ENCODE measurements at places on chromosomes 4 and X.

DNA sequence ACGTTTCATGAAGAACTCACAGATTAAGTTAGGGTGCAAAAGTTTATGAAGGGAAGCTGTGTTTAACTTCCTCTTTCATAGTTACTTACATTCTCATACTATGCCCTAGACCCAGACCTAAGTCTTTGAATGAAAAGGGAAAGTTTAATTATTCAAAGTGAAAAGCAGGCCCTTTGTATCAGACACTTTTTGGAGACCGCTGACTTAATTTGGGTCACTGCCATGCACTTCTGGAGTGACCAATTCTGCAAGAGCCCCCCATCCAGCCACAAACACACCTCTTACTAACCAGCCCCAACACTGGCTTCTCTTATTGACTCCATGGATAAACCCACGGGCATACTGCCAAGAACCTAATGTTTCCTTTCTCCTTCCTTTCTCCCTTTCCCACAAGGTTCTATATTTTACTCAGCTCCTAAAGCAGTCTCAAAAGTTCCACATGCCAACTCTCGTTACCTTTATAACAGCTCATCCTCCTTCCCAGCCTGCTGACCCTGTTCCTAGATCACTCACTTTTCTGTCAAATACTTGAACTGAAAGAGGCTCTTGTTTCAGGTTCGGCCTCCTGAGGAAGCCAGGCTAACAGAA, 34.5 kb downstream of the ABCE1 start:
- DNase-seq = peak; percentile 23

DNA sequence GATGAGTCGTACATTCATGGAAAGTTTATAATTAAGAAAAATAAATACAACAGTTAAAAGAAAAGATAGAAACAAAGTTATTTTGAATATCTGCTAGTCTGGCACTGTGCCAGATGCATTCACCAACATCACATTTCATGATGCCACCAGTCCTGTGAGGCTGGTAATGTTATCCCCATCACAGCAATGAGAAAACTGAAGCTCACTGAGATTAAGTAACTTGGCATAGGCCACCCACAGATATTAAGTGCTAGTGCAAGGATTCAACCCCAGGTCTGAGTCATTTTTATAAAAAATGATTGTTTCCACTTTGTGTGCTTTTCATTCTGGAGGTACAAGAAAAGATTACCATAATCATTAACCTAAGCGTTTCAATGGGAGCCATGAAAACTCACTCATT, 65.0 kb upstream of the IL15 start:
- peak; percentile 5 for DNase-seq

DNA sequence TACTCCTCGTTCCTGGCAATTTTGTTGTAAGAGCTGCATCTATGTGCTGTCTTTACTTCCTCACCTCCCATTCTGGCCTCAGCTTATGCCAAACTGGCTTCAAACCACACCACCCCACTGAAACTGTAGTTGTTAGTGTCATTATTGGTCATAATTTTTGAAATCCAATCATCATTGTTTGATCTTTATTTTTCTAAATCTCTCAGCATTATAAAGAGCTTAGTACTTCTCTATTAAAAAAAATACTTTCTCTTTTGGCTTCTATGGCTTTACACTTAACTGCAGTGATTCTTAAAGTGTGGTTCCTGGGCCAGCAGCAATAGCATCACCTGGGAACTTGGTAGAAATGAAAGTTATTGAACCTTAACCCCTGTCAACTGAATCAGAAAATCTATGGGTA, 83.5 kb upstream of the GRPR start:
- no peak for DNase-seq

DNA sequence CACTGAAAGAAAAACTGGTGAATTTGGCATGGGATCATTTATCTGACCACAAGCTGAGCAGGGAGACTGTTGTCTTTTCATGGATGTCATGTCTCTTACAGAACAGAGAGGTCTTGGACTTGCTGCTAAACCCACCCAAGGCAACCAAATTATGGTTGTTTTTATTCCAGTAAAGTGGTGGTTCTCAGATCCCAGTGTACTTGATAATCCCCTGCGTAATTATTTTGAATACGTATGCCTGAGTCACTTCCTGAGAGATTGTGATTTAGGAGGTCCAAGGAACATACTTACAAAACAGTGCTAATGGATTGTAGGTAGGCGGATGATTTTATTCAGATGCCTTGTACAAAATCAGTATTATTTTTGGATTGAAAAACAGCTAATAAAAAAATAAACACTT, 585.6 kb downstream of the IL1RAPL1 start:
- DNase-seq = peak; percentile 2

DNA sequence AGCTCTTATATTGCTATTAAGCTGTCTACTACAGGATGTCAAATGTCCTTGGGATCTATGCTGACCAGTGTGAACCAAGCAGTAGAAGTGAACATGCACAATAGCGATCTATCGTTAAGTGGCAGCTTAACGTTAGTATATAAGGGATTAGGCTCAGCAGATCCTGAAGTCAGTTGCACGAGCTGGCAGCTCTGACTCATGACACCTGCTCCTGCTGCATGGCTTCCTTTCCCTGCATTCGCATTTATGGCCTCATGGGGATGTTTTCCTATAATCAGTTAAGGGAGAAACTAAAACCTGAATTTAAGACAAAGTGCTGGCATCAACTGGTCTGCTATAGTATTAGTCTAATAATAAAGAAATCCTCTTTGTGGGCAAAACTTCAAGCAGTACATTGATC, 12.7 kb upstream of the MCUB start:
- no peak for DNase-seq

GRCh38 chrX:120731386-120731785, 101.5 kb upstream of the C1GALT1C1 start:
- no peak for DNase-seq

- DNase-seq = no peak
Measured at GRCh38 chrX:37785569-37785968, 5.7 kb downstream of the CYBB start.

- peak; percentile 8 for DNase-seq
Measured at GRCh38 chr4:132614682-132615081, 534.4 kb upstream of the PCDH10 start.

DNA sequence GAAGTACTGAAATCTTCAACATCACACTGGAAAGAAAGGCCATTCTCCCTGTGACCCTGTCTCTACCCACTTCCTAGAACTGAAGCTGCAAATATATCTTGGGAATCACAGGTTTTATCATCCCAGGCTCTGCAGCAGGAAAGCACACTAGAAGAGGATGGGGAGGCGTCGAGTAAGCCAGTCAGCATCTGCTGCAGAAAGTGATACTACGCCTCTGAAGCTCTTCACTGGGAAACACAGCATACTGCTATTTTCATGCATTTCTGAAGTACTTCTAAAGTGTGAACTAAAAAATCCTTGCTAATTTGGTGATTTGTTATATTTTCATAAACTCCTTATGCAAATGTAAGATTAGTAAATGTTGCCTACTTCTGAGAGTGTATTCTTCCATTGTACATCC, 29.1 kb downstream of the RAB33B start:
- no peak for DNase-seq

- peak; percentile 32 for DNase-seq
Measured at GRCh38 chrX:155056877-155057792, 13.8 kb downstream of the CMC4 start.

DNA sequence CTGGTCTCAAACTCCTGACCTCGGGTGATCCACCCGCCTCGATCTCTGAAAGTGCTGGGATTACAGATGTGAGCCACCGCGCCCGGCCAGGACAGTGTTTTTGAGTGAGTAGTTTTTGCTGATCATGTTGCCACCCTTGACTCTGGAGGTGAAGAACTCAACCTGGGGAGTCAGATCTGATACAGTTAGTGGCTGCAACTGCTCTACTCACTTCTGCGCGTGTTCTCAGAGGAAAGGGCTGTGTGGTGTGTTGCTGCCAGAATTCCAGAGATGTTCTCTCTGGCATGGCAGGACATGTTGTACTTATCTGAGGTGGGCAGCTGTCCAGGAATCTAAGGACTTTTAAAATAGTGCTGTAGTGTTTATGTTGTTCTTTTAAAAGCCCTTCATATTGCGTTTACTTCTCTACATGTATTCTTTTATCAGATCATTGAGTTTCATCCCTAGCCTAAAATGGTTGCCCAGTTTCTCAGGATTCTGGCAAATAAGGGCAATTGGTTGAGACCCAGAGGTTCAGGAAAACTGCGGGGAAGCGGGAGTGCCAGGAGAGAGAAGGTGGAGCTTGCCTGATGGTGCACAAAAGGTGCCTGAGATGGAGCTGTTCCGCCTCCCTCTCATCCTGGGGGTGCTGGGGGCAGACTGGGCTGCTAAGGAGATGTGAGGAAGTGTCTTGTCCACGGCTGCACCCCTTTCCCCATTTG, 97.7 kb downstream of the ARHGAP10 start:
- DNase-seq = no peak

DNA sequence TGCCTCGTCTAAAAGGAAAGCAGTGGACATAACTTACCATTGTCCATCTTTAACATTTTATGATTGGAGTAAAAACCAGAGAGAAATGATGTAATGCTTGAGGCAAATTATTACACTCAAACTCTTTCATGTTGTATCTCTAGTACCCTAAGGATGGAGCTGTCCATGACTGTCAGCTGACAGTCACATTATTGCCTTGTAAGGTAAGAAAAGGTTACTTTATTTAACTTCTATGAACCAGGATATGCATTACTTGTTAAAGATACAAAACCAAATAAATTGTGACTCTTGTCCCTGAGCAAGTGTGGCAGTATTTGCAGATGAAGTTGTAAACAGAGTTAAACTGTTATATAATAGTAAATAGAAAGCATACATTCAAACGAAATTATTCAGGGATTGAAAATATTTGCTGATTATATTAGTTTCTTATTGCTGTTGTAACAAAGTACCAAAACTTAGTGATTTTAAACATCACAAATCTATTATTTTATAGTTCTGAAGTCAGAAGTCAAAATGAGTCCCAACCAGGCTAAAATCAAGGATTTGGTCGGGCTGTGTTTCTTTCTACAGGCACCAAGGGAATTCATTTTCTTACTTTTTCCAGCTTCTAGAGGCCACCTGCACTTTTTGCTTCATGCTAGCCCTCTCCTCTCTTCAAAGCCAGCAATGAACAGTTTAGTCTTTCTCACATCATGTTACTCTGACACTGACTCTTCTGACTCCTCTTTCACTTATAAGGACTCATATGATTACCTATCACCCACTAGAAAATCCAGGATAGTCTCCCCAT, 113.8 kb downstream of the CEP44 start:
- no peak for DNase-seq

DNA sequence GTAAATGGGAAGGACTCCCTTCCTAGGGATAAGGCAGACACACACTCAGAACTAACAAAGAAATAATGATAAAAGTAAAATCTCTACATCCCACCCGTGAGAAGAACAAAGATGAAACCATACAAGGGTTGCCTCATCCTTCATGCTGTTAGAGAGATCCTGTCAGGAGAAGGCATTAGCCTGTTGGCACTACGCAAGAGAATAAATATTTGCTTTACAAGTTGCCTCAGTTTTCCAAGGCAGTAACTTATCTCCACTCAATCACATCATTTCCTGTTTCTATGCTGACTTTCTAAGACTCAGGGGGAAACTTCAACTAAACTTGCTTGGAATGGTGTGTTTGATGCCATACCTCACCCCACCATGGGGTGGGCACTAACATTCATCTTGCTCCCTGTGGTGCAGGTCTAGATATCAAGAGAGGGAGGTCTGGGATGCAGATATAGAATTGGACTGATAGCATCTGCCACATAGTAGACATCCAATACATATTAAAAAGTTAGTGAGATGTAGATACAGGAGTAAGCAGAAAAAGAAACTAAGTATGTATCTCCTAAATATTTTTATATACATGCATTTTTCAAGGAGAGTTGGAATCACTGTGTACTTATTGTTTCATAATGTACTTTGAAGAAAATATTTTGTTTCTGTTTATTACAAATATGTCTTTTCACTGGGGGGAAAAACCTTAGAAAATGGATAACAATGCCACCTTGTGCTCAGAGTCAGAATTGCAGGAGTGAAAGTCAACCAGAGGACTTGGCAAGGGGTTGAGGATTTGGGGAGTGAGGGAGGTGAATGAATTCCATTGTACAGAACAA, 57.2 kb upstream of the BEX4 start:
- peak; percentile 5 for DNase-seq

GRCh38 chrX:108020631-108021030, 24.2 kb upstream of the VSIG1 start:
- DNase-seq = no peak

- DNase-seq = no peak
Measured at GRCh38 chr4:168723020-168723419, 226.2 kb downstream of the PALLD start.

DNA sequence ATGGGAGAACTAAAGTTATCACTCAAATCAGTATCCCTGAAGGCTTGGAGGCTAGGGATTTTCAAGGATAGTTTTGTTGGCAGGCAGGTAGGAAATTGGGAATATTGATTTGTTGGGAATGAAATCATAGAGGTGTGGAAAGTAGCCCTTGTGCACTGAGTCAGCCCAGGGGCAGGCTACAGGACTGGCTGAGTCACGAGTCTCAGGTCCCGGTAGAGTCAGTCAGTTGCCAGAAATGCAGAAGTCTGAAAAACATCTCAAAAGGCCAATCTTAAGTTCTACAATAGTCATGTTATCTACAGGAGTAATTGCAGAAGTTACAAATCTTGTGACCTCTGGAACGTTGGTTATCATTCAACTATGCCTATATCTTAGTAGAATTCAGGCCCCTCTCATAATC, 153.1 kb downstream of the GC start:
- no peak for DNase-seq

GRCh38 chr4:3186609-3187008, 62.4 kb upstream of the MSANTD1 start:
- DNase-seq = no peak

GRCh38 chr4:24795666-24796381, 451 bp downstream of the SOD3 start:
- DNase-seq = no peak

- no peak for DNase-seq
Measured at GRCh38 chrX:115017455-115017854, at the start of gene IL13RA2. IL13RA2 (minus strand) TSS chrX:115017616; CDS start chrX:115017269, 347 bp downstream.

GRCh38 chrX:139518475-139518874, 12.1 kb upstream of the F9 start:
- no peak for DNase-seq

DNA sequence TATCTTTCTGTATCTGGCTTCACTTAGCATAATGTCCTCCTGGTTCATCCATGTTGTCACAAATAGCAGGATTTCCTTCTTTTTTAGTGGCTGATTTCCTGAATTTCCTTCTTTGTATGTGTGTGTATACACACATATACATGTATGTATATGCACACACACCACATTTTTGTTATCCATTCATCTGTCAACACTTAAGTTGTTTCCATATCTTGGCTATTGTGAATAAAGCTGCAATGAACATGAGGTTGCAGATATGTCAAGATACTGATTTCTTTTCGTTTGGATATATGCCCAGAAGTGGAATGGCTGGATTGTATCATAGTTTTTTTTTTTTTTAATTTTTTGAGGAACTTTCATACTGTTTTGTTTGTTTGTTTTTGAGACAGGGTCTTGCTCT, 76.2 kb downstream of the WNK3 start:
- DNase-seq = no peak

DNA sequence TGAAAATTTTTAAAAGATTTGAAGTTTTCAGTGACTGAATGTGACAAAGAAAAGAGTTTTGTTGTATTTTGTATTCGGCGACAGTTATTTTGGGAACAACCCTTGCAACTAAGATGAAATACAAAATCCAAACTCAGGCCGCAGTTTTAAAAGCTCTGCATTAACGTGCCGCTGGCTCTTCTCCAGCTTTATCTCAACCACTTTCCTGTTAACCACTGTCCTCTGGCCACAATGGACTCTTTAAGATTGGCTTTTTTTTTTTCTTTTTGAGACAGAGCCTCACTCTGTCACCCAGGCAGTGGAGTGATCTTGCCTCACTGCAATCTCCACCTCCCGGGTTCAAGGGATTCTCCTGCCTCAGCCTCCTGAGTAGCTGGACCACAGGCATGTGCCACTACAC, 22.1 kb upstream of the AMTN start:
- no peak for DNase-seq

- DNase-seq = no peak
Measured at GRCh38 chr4:123116412-123116811, 194.0 kb upstream of the NUDT6 start.

Data from astrocyte of the cerebellum (primary cell).